ENCODE measurements at places on chromosomes 11 and 22.

GRCh38 chr11:117929142-117929915 lies at the start of gene TMPRSS13:
TMPRSS13 (minus strand) TSS chr11:117929402; CDS start chr11:117929307, 95 bp downstream.
- no peak for DNase-seq

DNA sequence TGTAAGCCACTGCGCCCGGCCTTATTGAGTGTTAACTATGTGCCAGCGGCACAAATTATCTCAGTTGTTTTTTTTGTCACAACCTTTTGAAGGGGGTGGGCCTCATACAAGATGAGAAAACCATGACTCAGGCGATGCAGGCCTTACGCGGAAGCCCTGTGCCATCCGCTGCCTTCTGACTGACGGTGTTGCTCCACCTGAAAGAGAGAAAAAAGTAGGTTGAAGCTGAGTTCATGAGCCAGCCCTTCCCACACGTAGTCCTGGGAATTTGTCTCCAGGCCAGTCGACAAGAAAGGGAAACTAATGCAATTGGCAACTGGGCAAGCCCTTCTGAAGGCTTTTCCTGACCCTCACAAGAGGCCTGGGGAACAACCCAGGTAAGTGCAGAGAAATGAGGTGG lies 96.9 kb upstream of the CRYBB3 start:
- no peak for DNase-seq

DNA sequence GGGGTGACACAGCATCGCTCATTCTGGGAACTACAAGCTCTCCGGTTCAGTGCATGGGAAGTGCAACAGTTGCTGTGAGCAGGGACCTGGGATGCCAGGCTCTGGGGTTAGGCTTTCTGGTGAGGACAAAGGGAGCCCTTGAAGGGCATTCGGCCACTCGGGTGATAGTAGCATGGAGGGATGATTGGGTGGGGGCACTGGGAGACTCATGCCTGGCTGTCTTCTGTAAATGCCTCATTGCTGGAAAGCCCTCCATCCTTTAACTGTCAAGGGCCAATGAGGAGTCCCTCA lies 9.9 kb downstream of the OAF start:
- no peak for DNase-seq

DNA sequence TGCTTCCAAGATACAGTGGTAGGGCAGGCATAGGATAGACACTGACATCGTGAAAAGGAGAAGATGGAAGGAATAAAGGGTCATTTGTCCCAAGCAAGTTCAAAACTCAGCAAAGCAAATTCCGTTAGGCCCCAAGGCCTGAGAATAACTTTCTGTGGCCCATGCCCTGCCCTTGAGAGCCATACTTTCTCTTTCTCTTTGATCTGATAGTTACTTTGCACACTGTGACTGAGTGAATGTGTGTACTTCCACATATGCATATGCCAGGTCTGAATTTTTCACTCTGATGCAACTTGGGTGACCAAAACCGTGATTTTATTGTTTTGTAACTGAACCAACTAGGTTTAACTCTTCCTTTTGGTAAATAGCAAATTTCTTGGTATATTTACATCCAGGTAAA lies 371.5 kb downstream of the RAB38 start:
- DNase-seq = no peak

DNA sequence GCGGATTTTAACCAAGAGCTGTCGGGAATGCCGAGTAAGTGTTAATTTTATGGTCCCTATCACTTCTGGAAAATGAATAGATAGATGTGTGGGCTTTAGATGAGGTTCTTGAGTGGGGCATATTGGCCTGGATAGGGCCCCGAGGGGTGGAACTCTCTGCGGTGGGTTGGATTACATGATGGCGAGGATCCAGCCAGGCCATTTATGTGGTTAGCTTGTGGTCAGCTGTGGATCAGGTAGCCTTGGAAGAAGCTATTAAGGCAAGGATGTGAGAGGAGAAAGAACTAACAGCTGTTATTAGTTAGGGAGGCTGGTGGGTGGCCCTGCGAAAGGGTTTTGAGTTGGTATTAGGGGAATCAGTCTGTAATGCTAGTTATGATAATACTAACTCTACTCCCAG lies 268.4 kb downstream of the NELL1 start:
- DNase-seq = no peak

DNA sequence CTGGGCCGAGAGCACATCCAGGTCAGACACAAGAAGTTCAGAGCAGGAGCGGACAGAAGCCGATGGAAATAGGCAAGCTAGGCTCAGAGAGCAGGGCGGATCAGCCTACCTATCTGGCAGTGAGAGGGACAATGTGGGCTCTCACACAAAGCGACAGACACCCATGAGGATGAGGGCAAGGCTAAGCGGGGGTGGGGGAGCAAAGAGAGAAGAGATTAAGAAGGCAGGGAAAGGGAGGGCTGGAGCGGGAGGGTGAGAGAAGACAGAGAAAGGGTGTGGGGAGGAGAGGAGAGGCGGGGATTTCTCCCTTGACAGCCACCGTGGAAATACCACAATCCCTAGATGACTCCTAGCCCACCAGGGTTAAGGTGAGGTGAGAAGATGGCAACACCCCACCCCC lies 57.9 kb downstream of the BUD13 start:
- DNase-seq = no peak

GRCh38 chr11:32200136-32200847 lies 109.4 kb downstream of the RCN1 start:
- DNase-seq = no peak

DNA sequence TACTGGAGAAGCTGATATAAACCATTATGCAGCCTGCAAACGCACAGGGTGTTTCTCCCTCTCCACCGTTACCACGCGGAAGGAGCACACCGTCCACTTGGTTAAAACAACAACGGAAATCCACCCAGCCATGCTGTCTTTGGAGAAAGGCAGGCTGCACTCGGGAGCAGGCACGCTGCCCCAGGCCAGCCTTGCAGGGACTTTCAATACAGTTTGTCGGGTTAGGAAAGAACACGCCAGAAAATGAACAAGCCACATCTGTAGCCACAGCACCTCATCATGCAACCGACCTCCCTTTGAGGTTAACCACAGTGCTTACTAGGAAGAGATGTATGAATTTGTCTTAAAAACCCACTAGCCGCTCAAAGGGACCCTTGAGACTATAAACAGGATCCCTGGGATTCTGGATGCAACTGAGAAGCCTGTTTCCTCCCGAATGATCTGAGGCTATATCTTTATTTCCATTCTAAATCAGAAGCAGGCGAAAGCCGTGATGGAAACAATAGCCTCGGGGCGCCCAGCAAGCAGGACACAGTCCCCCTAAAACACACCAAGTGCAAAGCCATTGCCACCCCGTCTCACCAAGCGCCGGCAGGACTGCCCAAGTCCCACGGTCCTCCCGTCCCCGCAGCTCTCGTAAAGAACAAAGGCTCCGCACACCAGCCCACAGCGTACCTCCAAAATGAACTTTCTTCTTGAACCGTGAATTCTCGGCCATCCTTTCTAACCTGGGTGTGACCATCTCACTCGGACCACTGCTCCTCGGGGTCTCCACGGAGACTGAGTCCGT lies 318.9 kb downstream of the CTTN start:
- no peak for DNase-seq

DNA sequence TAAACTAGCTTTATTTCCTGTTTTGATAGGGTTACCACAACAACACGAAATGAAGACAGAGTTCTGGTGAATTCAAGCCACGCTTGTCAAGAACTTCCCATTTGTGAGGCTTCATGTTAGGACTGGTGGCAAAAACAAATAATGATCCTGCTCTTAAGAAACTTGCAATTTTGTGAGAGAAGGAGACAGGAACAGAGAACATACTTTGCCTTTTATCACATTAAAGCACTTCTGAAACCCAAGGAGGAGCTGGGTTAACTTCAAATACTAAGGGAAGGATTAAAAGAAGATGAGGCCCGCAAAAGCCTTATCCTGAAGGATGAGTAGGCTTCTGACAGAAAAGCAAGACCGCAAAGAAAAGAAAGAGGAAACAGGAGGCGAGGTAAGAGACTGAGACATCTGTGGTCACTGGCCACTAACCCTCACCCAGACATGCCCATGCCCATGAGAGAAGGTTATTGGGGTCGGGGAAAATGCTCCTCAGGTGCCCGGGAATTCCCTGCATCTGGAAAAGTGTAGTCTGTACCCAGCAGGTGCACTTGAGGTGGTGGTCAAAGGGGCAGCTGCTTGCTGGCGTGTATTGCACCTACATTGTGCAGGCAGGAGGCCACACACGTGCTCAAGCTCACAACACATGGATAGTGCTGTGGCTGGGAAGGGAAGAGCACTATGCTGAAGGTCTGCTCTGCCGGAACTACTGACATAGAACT lies 50.5 kb downstream of the MAPK1 start:
- DNase-seq = no peak

DNA sequence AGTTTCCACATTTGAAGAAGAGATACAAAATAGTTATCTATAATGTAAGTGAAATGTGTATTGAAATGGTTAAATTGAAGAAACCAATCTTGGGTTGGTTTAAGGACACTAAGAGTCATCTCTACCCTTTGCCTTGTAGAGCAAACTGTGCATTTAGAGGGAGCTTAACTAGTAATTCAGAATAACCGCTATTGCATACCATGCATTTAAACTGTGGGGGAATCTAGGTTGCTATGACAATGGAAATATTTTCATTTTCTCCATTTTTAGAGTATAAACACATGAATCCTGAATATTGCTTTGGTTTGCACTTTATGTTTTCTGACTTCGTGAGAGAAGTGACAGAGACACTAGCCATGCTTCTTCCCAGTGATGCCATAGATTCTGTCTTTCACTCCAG lies 39.7 kb downstream of the FAT3 start:
- DNase-seq = no peak

- DNase-seq = no peak
Measured at GRCh38 chr22:21587803-21588611, 20.5 kb downstream of the UBE2L3 start.

DNA sequence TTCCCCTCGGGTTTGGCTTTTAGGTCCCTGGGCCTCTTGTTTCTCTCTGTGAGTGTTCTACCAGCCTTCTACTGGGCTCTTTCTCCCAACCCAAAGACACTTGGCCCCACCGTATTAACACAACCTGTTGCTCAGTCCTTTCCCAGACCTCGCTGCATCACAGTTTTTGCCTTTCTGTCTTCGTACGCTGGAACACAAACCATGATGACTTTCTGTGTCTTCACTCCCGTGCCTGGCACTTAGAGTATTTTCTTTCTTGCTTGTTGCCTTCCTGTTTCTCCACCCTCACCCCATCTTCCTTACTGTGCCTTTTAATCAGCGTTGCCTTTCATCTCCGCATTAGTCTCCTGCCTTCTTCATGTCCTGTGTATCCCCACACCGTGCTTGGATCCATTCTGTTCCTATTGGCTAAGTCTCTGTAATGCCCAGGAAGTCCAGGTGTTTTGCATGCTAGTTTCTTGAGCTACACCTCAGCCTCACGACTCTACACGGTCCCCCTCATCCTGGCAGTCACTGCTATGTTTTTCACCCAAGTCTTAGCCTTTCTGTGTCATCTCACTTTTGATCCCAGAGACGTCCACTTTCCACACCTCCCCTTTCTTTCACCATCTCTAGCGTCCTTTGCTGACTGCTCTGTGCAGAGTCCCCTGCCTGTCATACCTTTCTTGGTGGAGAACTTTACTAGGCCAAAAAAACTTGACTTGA lies 1.6 kb downstream of the MARK2 start:
- no peak for DNase-seq

- no peak for DNase-seq
Measured at GRCh38 chr11:15453211-15453765, 338.6 kb downstream of the INSC start.

GRCh38 chr11:12989428-12990161 lies 19.5 kb upstream of the RASSF10 start:
- no peak for DNase-seq

DNA sequence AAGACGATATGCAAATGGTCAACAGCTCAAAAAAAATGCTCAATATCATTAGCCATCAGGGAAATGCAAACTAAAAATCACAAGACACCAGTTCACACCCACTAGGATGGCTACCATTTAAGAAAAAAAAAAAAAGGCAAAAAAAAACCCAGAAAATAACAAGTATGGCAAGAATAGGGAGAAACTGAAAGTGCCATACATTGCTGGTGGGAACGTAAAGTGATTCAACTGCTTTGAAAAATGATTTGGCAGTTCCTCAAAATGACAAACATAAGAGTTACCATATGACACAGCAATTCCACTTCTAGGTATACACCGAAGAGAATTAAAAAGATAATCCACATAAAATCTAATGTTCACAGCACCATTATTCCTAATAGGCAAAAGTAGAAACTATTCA lies 47.5 kb downstream of the PICALM start:
- no peak for DNase-seq

- DNase-seq = no peak
Measured at GRCh38 chr22:39731481-39731880, 160.9 kb downstream of the CACNA1I start.

DNA sequence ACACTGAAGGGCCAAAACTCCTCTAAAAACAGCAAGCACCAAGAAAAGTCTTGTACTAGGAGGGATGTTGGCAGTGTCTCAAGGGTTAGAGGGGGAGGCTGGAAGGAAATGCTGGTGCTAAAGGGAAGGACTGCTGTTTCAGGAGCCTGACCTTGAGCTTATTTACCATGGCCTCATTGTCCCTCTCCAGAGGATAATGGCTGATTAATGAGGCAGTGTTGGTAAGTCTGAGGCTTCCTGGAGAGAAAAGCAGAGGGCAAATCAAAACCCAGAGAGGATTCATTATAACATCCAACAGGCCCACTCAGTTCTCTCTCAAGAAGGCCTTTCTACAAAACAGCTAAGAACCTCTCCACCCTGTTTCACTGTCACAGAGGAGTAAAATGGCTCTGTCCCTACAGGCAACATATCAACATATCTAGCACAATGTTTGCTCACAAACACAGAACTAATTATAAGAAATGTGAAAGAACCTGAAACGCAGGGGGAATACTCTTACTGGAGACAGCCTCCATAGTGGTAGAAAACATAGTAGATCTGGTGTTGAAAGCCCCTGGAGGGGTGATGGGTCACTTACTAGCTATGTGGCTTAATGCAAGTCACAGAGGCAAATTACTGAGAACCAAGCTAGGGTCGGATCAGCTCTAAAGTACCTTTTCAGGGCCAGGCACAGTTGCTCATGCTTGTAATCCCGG lies 31.4 kb downstream of the NUMA1 start:
- no peak for DNase-seq

DNA sequence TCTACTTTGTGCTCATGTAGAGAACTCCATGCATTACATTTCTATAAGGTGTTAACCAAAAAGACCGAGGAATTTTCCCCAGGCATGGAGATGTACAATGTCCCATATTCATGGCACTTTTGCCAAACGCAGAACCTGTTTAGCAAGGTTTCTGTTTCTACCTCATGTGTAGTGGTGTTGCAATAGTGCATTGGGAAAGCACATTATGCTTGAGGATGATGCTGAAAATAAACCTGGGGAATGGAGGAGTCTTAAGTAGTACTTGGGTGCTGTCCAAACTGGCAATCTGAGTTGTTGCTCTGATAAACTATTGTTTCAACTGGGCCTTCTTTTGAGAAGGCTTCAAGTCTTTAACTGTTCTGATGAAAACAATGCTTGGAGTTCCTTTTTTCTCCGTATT lies 11.5 kb upstream of the MUC15 start:
- DNase-seq = no peak

Data from activated naive CD4-positive, alpha-beta T cell (primary cell).